Caco-2 (cell line): ENCODE measurements at places on chromosomes 12 and 14. TPM values are rescaled to one million over a fixed set of nuclear protein-coding genes. Genes with fewer than 3 reads are reported as not detected.

PDZRN4 gene
- total RNA-seq = not detected in 2 replicates

TAS2R9 gene
- not detected in 2 replicates for total RNA-seq

GRCh38 chr12:75921622-75922289, 109.8 kb downstream of the PHLDA1 start:
- DNase-seq = no peak

- DNase-seq = no peak
Measured at GRCh38 chr14:103512701-103513611, 9.7 kb downstream of the CKB start.

DNA sequence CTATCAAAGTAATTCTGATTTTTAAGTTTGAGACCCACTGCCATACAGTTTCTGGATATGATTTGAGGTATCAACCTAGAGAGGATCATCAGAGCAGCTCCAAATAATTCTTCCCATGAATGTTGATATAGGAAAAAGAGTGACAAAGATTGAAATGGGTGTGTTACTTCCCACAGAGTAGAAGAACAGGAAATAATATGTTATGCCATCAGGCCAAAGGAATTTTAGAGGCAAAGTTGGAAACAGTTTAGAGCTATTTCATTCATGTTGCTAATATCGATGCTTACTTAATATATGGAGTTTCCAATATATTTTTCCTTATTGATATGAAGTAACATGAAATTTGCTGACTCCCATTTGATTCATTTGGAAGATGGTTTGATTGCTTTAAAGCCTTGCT, 8.9 kb upstream of the MSRB3 start:
- DNase-seq = no peak

GRCh38 chr14:31660191-31660590, 99.0 kb downstream of the NUBPL start:
- DNase-seq = no peak

GRCh38 chr12:62215506-62215905, 44.7 kb upstream of the USP15 start:
- DNase-seq = no peak

DNA sequence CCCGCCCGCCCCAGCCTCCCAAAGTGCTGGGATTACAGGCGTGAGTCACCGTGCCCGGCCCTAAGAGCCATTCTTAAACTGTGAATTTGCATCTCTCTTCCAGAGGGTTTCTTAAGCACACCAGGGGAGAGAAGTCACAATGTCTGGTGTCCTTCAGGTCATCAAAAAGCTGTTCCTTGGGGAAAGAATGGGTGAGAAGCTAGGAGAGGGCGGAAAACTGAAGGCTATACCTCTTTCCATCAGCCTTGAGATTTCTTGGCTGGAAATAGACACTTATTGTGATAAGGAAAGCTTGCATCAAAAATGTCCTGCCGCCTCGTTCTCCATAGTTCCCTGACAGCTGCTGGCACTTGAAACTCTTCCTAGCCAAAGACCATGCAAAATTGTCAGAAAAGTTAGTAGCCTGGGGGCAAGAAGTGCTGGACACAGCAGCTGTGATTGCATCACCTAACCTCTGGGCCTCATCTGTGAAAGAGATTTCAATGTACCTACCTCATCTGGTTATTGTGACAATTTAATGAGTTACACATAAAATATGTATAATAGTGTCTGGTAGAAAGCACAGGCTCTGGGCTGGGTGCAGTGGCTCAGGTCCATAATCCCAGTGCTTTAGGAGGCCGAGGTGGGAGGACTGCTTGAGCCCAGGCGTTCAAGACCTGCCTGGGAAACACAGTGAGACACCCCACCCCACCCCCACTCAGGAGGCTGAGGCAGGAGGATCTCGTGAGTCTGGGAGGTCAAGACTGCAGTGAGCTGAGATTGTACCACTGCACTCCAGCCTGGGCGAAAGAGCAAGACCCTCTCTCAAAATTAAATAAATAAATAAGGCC, 9.7 kb upstream of the UBC start:
- no peak for DNase-seq

DNA sequence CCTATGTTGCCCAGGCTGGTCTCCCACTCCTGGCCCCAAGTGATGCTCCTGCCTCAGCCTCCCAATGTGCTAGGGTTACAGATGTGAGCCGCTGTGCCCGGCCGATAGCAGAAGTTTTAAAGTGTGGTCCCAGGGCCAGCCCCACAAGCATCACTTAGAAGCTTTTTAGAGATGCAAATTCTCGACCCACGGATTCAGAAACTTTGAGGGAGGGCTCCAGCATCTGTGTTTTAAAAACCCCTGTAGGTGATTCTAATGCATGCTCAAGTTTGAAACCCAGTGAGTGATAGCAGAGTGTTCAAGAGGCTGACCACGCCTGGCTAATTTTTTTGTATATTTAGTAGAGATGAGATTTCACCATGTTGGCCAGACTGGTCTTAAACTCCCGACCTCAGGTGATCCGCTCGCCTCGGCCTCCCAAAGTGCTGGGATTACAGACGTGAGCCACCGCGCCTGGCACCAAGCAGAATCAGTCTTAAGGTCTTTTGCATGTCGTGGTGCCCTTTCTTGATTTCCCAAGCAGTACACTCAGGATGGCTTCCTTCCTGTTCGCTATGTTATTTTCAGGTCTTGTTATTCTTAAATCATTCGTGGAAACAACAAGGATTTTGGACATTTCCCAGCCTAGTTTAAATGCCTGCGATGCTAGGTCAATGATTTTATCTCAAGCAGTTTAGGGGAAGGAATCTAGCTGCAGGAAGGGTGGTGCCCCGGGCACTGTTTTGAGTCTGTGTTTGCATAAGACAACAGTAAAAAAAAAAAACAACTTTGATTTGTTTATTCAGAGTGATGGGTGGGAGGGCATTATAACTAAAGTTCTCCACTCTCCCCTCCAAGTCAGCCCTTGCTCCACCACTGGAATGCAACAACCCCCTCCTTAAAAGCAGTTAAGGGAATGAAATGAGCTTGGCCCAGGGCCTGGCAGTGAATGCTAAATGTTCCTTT, 9.2 kb upstream of the RILPL2 start:
- no peak for DNase-seq

DNA sequence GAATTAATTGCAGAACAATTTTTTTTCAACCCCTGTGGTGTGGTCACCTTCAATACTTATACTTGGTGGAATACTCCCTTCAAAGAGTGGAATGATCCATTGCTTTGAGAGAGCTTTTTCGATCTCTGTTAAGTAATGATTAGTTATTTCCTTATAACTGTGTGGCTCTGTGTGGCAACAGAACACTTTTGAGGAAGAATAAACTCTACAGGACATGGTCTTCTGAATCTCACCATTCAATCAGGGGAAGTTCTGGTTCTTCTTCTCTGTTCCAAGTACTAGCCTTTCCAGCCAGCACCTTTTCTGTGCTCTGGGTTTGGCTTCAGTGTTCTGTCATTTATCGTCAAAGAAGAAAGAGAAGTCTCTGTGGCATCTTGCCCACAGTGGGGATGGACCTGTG, 369.2 kb downstream of the ZFP36L1 start:
- DNase-seq = no peak
